Osteoblast (primary cell): ENCODE measurements at places on chromosomes 13 and 19.

DNA sequence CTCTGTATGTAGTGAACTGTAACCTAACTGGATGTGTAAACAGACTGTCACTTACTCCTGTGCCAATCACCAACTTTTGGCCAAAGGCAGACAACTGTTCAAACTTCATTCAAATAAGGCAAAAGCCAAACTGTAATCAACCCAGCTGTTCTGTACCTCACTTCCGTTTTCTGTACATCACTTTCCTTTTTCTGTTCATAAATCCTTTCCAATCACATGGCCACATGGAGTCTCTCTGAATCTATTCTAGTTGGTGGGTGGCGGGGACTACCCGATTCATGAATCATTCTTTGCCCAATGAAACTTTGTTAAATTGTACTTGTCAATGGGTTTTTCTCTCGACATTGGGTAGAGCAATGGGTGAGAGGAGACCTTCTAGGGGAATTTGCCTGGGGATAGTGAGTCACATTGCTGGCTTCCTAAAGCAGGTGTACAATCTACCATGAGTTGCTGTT is 178.3 kb upstream of the RFC3 start:
- no peak for DNase-seq

DNA sequence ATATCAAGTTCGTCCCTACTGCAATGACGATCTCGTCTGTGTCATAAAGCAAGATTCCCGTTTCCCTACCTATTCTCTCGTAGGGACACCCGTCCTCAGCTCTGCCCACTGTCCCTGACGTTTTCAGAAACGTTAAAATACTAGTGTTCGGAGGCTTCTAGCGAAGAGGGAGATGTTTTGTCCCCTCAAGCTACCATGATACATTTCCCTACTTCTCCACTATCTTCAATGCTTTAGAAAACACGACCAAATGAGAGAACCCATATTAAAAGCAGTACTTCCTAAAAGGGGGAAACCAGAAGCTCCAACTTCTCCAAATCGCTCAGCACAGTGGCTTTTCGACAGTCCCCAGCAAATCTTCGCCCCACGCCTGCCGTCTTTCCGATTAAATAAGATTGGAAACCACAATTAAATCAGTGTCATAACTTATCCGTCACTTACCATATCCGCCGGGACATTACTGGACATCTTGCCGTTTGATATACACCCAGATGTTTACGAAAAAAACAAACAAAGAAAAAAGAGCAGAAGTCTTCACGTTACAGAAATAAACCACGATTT is 1.3 kb downstream of the UBL3 start:
- DNase-seq: peak; percentile 74

- peak; percentile 2 for DNase-seq
Measured at GRCh38 chr13:41700790-41701310, 243.5 kb downstream of the RGCC start.

GRCh38 chr19:31337008-31337914 is 12.0 kb downstream of the TSHZ3 start:
- no peak for DNase-seq

GRCh38 chr13:90706631-90707030 is 640.9 kb upstream of the MIR17HG start:
- no peak for DNase-seq

GRCh38 chr19:21698215-21698614 is 69.2 kb downstream of the ZNF100 start:
- DNase-seq: no peak

GRCh38 chr13:46721054-46721453 is 75.9 kb downstream of the ESD start:
- peak; percentile 35 for DNase-seq

- DNase-seq: no peak
Measured at GRCh38 chr13:34265046-34265679, 447.2 kb downstream of the RFC3 start.

- no peak for DNase-seq
Measured at GRCh38 chr13:78402708-78403400, 200.5 kb downstream of the POU4F1 start.

DNA sequence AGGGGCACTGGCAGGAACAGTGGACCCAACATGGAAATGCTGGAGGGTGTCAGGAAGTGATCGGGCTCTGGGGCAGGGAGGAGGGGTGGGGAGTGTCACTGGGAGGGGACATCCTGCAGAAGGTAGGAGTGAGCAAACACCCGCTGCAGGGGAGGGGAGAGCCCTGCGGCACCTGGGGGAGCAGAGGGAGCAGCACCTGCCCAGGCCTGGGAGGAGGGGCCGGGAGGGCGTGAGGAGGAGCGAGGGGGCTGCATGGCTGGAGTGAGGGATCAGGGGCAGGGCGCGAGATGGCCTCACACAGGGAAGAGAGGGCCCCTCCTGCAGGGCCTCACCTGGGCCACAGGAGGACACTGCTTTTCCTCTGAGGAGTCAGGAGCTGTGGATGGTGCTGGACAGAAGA is 4.1 kb downstream of the KLK2 start:
- no peak for DNase-seq

DNA sequence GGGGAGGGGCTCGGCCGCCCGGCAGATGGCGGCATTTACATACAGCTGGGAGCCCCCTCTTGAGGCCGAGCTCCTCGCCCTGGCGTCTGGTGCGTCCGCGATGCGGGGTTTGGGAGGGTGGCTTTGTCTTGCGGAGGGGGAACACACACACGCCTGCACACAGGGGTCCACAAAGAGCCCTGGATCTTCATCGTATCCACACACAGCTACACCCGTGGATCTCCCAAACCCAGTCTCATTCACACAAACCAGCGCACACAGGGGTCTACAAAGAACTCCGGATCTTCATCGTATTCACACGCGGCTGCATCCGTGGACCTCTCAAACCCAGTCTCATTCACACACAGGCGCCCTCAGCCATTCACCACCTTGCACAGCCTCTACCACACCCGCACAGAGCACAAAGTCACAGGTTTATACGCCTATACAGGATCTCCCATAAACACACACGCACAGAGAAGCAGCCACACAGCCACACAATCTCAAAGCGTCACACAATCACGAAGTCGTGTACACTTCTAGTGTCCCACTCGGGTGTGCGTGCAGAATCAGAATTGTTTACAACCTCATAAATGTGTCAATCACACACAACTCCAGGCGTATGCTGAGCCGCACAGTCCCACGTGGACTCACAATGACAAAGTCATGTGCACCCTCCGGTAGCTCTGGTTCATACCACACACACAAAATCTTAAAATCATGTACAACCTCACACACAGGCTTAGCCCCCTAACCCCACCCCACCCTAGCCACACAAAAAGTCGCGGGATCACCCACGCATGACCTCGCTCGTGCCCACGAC is 550 bp upstream of the DLL3 start:
- DNase-seq: peak; percentile 86

GRCh38 chr13:43647471-43647870 is 139.3 kb downstream of the ENOX1 start:
- DNase-seq: no peak

GRCh38 chr13:31213651-31214289 is 14.0 kb downstream of the B3GLCT start:
- DNase-seq: no peak

- no peak for DNase-seq
Measured at GRCh38 chr19:2237051-2237868, 636 bp downstream of the SF3A2 start.

GRCh38 chr19:15225760-15226159 is 6.5 kb downstream of the EPHX3 start:
- peak; percentile 71 for DNase-seq

GRCh38 chr19:17249887-17250548 is 4.3 kb upstream of the NR2F6 start:
- peak; percentile 75 for DNase-seq

DNA sequence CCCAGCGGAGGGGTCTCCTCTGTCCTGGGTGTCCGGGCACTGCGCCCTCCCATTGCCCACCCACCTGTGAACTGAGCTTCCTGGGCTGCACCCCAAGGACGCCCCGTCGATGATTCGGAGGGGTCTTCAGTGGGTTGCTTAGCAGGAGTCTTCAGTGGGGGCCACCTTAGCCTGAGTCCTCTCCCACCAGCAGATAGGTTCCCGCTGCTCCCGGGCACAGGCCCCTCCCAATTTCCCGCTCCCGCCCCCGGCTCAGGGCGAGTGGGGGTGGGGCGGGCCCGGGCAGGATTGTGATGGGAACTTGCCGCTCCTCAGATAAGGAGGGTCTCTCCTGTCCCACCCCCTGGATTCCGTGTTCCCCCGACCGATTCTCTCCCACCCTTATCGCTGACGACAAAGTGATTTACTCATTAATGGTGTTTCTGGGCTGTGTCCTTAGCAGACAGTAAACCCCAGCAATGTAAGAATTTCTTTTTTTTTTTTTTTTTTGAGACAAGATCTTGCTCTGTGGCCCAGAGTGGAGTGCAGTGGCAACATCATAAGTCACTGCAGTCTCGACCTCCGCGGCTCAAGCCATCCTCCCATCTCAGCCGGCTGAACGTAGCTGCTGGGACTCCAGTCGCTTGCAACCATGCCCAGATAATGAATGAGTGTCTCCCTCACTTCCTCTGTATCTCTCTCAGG is 655 bp upstream of the S1PR5 start:
- DNase-seq: peak; percentile 94

DNA sequence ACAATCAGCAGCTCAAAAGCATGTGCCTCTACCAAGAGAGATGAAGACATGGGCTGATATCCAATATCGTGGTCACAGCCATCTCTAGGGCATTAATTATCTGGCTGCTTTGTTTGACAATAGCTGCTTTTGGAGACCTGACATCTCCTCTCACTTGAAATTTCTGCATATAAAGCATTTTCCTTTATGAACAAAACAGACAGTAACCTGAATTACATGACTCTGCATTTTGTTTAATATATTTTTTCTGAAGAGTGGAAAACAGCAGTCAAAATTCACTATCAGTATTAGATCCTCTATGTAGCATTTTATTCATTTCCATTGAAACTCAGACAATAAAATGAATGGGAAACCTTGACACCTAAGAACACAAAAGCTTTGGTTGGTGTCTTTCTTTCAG is 42.4 kb upstream of the ESD start:
- DNase-seq: no peak

GRCh38 chr19:52600639-52601024 is 30.5 kb downstream of the ZNF701 start:
- DNase-seq: no peak

DNA sequence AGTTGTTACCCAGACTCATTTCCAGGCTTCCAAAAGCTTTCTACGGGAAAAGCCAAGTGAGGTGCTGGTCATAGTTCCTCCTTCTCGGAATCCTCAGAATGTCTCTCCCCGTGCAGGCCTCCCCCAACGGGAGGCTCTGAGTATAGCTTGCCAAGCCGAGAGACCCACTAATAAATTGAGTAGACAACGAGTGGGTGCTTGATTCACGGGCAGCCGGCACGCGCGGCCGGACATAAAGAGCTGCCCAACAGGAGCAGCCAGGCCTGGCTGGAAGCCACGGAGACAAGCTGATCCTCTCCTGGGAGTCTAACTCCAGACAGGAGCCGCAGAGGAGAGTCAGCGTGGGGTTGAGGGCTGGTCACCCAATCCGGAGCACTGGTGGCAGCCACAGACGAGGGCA is 43.4 kb upstream of the MEDAG start:
- peak; percentile 71 for DNase-seq

- DNase-seq: peak; percentile 38
Measured at GRCh38 chr13:114288157-114288591, 6.8 kb downstream of the UPF3A start.

GRCh38 chr19:19111967-19112580 is 26.2 kb downstream of the TMEM161A start:
- peak; percentile 80 for DNase-seq
